ENCODE measurements at places on chromosomes 3 and 15.
A peak's percentile ranks its signal among the peaks of the same experiment; 100 is the strongest.

- DNase-seq: peak; percentile 99
Measured at GRCh38 chr3:189710620-189711402, 79.6 kb downstream of the TP63 start.

- no peak for DNase-seq
Measured at GRCh38 chr3:7518456-7518855, 657.5 kb downstream of the GRM7 start.

GRCh38 chr3:11560746-11561145 lies 83.0 kb downstream of the VGLL4 start:
- no peak for DNase-seq

GRCh38 chr3:73107215-73107614 lies 45.8 kb downstream of the EBLN2 start:
- DNase-seq: no peak

GRCh38 chr15:63506537-63507035 lies 2.2 kb downstream of the USP3 start:
- peak; percentile 48 for DNase-seq

DNA sequence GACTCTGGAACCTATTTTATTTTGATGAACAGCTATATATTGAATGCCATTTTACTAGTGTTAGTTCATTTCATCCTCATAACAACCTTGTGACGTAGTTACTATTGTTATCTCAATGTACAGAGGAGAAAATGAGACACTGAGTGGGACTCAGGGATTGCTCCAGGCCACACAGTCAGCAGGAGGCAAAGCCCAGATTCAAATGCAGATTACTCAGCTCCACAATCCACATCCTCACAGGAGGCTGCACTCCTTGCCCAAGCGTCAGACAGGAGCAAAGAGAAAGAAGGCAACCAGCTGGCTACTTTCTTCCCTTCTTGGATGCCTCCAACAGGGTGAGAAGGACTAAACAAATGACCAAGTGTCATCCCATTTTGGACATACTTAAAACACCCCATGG lies 92.0 kb upstream of the CCDC54 start:
- peak; percentile 54 for DNase-seq

DNA sequence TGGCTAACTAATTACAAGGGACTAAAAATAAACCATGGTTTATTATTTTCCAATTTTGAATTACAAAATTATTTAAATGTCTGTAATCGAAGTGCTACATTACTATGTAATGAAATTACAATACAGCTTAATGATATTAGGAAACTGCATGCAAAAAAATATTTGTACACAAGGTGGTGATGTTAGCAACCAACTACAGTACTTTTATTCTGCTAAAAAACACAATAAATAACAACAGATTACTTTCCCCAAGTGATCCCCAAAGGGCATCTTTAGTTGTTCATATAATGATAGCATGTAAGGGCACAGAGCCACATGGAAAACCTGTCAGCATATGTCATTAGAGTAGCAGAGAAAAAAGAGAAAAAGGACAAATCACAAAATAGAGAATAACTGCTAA lies 147.5 kb upstream of the SOX2 start:
- no peak for DNase-seq

DNA sequence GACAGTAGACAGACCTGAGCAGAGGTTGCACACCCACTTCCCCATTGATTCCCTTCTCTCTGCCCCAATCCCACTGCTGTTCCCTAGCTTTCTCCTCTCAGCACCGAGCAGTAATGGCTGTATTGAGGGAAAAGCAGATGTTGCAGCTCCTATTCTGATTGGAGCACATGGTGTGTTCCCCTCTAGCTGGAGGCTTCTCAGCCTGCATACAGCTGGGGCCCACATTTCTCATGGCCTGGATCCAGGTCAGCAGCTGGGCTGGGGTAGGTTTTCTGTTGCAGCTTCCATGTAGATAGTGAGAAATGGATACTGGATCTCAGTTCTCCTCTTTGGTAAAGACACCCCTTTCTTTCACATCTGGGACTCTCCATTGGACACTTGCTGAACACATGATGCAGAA lies 50.1 kb downstream of the RYR3 start:
- DNase-seq: no peak

DNA sequence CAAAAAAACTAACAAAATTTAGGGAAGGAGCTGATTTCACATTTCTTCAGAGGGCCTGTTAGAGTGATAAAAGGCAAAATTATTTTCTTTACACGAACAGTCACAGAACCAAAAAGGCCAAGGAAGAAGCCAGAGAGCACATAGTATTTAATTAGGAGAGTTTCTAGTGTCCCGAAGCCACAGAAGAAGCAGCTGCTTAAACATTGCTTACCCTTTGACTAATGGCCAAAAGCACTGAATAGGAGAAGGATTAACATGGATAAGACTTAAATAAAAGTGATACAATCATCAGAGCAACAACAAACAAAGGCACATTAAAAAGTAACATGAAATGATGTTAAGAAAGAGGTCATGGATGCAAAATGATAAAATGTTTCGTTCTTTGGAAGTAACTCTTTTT lies 98.6 kb downstream of the CHL1 start:
- DNase-seq: no peak

DNA sequence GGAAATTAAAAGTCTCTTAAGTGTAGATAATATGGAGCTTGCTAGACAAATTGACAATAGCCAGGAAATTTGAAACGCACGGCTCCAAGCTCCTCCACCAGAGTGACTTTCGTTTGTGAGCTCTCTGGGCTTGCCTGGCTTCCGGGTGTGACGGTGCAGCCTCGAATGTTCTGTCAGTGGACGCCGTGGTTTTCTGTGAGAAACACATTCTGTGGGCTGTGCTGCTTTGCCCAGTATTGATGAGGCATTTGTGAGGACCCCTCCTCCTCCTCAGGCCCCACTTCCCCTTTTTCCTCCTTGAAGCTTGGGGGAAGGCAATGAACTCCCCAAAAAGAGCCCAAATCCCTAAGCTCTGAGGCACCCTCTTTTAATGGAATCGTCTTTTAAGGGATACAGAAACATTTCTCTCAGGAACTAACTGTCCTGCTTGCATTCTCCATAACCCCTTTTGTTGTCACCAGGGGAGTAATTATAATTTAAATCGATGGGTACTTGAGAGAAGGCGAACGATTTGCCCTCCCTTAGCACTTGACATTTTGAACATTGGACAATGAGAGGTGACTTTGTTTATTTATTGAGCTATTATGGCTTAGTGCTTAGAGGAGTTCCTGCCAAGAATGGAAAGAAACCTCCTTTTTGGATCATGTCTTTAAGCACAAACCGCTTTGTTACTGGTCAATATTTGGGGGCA lies 40.8 kb downstream of the POLR2M start:
- DNase-seq: no peak

All from EL (cell line).